ENCODE measurements at places on chromosomes 3 and 15.

DNA sequence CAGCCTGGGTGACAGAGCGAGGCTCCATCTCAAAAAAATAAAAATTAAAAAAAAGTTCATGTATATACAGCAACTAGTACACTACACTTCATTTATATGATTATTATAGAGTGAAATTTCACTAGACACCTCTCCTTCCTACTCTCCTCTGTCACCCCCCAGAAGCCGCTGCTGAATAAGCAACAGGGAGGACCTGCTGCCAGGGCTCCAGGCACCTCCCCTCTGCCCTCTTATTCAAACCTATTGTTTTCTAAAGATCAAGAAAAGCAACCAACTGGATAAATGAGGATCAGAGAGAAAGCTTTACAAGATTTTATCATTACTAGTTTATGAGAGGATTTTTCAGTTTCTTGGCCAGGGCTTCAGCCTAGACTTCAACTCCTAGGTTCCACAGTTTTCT lies 71.5 kb downstream of the DHX30 start:
- no peak for DNase-seq

DNA sequence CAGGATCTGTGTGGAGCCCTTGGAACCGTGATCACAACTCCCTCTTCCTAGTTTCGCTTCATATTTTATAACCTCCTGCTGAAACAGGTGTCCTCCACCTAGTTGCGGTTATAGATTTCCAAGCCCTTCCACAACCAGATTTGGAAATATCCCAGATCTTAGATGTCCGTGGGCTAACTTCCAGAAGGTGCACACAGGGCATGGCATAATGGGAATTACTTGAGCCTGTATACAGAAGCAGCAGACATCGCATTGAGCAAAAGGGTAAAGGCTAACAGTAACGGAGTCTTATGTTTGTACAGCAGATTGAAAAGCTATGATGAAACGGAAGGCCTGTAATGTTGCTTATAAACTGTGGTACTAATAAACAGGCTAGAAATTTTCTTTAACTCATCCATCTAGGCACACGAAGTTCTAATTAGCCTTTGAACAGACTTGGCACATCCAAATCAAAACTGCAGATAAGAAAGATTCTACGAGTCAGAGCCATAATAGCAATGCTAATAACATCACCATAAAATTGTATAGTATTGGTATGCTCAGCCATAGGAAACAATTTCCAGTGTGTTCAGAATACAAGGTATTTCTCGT lies 1.2 kb upstream of the USF3 start:
- DNase-seq, result peak; percentile 18

GRCh38 chr3:67431887-67432286 lies 222.5 kb downstream of the SUCLG2 start:
- DNase-seq, result no peak

GRCh38 chr3:17938313-17938712 lies 195.9 kb upstream of the TBC1D5 start:
- DNase-seq, result no peak

DNA sequence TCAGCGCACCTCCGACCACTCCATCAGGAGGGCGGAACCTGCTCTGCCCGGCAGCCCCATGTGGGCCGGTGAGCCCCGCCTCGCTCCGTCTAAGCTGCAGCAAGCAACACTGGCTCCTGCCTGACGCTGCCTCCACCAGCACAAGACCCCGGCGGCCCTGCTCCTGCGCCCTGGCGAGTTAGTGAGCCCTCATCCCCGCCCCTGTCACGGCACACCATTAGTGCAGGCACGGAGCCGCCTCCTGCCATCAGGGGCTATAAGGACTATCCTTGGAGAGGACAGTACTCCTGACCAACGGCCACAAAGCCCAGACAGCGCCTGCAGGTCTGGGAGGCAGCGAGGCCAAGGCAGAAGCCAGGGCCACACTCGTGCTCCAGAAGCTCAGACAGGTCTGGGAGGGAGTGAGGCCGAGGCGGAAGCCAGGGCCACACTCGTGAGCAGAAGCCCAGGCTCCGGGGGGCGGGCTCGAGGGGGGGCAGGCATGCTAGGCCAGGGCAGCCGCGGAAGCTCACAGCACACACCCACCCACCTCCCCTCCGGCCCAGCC lies 39.4 kb downstream of the TNK2 start:
- DNase-seq, result no peak

- DNase-seq, result no peak
These were observed 79.6 kb downstream of the SOX2 start for GRCh38 chr3:181791056-181791955.

GRCh38 chr3:30641416-30642251 lies 35.2 kb downstream of the TGFBR2 start:
- DNase-seq, result no peak

GRCh38 chr3:194640829-194641228 lies 7.6 kb upstream of the TMEM44 start:
- no peak for DNase-seq

- no peak for DNase-seq
These were observed 21.1 kb upstream of the THSD4 start for GRCh38 chr15:71094137-71094536.

DNA sequence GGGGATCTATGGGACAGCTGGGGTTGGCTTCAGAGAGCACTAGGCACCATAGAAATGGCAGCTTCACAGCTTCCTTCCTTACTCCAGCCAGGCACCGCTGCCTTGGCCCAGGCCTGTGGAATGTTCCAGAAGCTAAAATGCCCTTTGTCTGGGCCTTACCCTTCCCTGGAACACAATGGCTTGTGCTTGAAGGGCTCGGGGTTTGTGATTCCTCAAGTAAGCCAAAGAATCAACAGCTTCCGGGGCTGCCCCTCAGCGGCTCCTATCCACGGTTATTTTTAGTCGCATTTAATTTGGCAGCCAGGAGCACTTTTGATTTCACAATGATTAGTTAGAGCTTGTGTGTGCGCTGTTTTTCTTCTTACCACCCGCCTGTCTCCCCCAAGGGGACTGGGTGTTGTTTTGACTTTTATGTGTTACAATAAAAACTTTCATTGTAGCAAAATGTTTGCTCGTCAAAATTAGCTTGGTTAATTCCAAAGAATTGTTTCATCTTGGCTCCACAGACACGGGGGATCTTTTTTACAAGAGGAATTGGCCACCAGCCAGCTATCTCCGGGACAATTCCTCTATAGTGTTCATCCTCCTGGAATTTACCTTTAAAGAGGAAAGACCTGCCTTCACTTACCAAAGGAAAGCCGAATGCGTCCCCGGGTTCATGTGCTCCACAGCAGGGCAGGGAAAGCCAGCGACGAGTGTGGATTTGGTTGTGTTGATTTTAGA lies 73.8 kb downstream of the TLE3 start:
- DNase-seq, result no peak

DNA sequence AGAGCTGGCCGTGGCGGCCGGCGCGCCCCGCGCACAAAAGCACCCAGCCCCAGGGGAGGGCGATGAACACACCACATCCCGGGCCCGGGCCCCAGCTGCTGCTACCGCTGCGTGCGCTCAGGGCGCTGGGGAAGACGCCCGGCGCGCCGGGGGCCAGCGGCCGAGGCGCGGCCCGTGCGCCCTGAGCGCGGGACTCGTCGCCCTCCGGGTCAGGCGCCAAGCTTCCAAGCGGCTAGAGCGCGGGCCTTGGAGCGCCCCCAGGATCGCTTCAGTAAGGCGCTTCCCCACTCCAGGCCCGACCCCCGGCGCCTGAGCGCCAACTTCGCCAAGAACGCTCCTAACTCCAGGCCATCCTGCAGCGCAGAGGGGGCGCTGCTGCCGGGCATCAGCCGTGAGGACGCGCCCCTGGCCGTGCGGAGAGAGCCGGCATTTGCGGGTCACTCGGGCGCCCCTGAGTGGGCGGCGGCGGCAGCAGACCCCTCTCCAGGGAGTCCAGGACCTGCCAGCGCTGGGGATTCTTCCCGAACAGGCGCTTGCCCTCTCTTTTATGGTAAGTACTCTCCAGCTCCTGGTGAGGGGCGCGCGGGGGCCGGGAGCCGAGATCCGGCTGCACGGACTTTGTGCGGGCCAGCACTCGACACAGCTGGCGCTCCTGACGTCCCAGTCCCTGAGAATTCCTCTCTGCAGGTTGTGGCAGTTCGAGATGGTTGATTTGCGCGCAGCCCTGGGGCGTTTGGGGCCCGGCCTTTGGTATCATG lies 475 bp downstream of the SPSB4 start:
- no peak for DNase-seq

- DNase-seq, result no peak
These were observed 901 bp upstream of the CHST14 start for GRCh38 chr15:40469776-40470390.

GRCh38 chr3:98058244-98058960 lies 23.3 kb upstream of the GABRR3 start:
- DNase-seq, result no peak

DNA sequence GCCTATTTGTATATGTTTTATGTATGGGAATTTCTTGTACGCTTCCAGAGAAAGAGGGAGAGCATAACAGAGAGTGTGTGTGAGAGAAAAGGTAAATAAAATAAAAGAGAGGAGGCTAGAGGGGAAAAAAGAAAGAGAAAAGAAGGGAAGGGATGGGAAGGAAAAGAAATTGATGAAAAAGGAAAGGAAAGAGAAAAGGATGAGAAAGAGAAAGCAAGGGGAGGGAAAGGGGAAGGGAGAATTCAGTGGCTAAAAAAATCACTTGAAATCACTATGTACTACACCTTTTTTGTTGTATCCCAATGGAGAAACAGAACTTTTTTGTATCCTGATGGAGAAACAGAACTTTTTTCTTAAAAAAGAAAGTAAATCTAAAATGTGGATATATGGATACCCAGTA lies 165.5 kb upstream of the MBNL1 start:
- DNase-seq, result no peak

- DNase-seq, result no peak
These were observed 13.3 kb upstream of the CSPG4 start for GRCh38 chr15:75725719-75726607.

- no peak for DNase-seq
These were observed 22.5 kb upstream of the EPHB1 start for GRCh38 chr3:134772591-134772990.

DNA sequence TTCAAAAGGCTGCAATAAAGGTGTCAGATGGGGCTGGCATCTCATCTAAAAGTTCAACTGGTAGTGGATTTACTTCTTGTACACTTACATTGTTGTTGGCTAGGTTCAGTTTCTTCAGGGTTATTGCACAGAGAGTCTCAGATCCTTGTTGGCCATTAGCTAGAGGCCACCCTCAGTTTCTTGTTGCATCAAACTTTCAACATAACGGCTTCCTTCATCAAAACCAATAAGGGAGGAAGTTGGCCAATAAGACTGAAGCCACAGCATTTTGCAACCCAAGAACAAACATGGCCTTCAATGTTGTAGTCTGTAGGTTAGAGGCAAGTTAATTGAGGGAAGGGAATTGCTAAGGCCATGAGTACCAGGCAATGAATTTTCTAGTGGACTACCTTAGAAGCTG lies 218.0 kb downstream of the ZBBX start:
- no peak for DNase-seq

DNA sequence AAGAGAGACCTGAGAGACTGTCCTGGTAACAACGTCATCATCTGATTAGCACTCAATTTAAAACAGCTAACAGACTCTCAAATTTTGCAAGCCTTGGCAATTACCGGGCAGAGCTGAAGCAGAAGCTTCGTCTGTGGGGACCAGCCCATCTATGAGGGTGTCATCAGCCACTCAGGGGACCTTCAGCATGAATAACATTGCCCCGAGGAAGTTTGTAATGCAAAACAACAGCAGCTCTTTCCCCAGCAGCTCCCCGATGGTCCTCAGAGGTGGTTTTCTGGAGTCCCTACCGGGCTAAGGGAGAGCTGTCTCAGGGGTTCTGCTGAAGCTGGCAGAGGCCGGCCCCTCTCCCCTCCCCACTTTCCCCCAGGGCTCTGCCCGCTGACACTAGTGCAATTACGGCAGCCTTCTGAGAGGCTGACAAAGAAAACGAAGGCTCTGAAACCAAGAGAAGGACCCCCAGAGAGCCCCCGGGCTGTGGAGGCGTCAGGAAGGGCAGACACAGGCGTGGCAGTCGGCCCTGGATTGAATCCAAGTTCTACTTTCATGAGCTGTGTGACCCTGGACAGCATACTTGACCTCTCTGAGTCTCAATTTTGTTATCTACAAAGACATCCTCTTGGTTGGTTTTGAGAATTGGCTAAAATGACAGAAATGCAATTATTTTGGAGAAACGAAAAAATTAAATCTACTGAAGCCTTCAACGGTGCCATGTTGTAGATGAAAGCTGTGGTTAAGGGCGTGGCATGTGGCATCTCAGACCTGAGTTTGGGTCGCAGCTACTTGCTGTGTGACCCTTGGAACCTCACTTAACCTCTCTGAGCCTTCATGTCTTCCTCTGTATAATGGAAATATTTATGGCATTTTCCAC lies 102.1 kb upstream of the TLE3 start:
- DNase-seq, result no peak

GRCh38 chr3:45124956-45125355 lies 21.2 kb downstream of the CDCP1 start:
- no peak for DNase-seq

DNA sequence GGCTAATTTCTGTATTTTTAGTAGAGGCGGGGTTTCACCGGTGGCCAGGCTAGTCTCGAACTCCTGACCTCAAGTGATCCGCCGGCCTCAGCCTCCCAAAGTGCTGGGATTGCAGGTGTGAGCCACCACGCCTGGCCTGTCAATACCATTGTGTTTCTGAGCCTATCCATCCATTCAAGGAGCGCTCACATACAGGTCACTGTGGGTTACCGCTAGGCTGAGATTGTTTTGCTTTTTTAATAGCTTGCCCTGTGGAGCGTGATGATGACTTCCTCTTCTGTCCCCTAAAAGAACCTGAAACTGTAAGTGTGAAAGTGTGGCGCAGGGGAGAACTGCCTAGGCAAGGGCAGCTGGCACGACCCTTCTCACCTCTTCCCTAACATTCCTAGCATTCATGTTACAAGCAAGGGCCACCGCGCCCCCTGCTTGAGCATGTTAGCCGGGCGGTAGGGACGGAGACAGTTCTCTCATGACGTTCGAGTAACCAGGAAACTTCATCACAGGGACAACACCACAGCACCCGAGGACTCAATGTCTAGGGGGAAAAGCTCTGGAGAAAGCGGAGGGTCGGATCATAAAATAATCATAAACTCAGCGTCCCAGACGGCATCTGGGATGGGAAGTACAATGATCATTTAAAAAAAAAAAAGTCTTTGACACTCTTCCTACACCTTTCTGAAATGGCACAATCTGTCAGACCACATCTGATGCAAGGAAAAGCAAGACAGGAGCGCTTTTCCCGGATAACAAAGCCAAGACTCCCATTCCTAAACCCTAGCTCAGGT lies 790 bp downstream of the LAMP3 start:
- peak; percentile 71 for DNase-seq

DNA sequence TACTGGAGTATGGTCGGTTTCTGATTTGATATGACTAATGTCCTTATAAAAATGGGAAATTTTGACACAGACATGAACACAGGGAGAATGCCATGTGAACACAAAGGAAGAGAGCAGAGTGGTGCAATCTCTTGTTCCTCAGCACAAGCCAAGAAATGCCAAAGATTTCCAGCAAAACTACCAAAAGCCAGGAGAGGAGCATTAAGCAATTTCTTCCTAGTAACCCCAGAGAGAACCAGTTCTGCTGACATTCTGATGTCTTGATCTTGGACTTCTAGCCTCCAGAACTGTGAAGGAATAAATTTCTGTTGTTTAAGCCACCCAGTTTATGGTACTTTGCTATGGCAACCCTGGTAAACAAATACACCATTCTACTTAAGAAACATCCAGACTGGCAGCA lies 227.8 kb upstream of the MRPL3 start:
- no peak for DNase-seq

- DNase-seq, result no peak
These were observed 263.8 kb downstream of the FEZF2 start for GRCh38 chr3:62109534-62109933.

GRCh38 chr15:100902436-100903167 lies 16.6 kb upstream of the LRRK1 start:
- no peak for DNase-seq
